ENCODE measurements at places on chromosomes 11 and 22.

DNA sequence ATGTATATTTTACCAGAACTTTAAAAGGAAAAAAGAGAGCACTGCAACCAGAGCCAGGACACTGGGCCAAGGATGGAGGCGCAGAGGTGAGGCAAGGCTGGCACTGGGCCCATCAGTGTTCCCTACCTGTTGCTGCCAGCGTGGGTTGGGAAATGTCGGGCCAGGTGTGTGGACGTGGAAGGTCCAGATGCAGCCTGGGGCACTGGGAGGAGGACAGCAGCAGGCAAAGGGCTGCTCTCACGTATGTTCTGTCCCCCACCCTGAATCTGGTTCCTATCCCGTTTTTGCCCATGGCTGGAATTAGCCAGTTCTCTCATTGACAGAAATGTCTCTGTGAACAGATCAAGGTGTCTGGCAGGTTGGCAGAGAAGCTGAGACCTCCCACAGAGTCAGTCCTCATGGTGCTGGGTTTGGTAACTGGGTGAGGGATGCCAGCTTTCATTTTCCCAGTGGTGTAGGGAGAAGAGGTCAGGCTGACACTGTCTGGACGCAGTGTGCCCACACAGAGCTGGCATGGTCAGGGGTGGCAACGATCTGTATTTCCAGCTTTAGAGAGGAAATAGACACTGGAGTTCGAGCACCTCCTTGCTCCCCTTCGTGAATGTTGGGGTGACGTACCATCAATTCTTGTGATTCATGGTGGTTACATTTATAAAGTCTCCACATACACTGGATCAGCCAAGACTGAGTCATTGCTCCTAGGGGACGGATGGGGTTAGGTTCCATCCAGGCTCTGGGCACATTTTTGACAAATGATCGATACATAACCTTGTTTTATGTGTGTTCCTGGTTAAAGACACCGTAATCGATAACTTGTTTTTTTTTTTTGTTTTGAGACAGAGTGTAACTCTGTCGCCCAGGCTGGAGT is 4.3 kb upstream of the PNPLA3 start:
- DNase-seq, result no peak

DNA sequence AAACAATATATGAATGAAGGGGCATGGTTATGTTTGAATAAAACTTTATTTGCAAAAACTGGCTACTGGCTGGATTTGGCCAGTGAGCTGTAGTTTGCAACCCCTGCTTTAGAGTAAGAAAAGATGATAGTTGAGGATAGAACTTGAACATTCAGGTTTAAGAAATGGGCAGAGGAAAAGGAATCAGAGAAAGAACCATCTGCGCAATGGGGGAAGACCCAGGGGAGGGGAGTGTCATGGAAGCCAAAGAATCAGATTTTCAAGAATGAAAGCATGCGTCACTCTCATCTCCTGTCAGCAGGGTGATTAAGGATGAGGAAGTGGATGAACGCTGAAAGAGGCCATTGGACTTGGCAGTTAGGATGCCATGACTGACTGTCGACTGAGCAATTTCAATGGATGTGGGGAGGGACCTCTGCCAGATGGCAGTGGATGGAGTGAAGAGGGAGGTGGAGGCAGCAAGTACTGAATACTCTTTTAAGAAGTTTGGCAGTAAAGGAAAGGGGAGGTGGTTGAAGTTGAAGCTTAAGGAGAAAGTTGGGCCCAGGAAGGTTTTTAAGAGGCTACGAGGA is 21.2 kb downstream of the FAT3 start:
- no peak for DNase-seq

DNA sequence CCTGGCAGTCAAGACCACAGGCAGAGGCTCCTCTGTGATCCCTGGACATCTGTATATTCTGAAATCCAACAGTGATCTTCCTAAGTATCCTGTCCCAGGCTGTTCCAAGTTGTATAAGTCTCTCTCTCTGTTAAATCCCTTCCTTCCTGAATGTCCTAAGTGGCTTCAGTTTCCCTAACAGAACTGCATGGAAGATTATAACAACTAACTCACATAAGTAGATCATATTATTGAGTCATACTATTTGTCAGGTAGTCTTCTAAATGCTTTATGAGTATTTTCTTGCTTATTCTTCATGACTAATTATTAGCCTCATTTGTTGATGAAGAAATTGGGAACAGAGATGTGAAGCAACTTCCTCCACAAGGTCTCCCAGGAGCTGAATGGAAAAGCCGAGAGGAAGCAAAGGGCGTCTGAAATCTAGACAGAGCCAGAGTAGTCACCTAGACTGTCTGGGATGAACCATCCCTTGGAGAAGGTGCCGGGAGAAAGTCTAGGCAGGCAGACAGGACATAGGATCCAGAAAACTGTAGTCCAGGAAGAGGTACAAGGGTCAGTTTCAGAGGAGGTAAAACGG is 93.2 kb upstream of the FAT3 start:
- no peak for DNase-seq

DNA sequence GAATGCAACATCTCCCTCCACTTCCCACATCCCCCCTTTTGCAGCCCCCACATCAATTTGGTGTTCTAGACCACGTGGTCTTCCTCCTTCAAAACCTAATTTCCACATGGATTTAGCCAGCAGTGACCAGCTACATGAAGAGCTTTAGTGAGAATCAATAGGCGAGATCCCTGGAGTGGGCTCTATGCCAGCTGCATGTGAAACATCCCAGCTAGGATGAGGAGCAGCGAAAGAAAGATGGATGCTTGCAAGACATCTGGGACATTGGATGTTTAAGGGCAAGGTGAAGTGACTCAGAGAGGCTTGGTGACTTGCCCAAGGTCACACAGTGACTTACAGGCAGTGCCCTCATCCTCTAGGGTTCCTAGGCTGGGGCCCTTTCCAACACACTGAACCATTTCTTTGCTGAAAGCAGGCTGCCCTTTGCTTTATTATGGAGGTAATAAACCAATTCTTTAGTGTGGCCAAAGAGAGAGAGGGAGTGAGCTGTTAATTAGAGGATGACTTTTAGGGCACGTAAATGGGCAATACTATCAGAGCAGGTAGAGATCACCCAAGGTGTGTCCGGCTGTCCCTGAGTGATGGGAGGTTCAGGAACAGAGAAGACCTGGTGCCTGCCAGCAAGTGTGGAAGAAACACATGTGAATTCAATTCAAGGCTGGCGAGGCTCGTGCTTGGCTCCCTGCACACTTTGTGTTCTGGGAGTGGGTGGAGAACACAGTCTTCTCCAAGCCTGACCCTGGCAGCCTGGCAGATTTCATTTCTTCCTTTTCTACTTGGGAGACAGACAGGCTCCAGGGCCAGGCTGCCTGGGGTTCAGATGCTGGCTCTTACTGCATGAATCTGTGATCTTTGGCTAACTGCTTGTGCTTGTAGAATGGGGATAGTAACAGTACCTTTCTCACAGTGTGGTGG is 24.0 kb downstream of the TSPAN18 start:
- DNase-seq, result no peak

DNA sequence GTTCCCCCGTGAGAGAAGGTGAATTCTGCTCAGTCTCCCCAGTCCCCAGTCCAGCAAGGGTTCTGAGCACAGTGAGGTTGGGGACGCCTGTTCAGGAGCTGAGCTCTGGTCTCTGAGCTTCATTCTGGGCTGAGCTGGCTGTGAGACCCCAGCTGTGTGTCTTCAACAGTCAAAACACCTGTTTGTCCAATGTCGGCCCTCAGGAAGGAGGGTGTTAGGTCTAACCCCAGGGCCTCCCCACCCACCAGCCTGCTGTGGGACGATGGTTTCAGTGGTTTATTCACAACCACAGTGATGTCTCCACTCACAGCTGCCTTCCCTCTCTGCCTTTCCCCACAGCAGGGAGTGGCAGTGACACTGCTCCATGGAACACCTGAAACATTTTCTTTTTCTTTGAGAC is 1282.9 kb downstream of the TBC1D22A start:
- peak; percentile 53 for DNase-seq

GRCh38 chr11:73140213-73141030 is 1.7 kb downstream of the FCHSD2 start:
- no peak for DNase-seq

DNA sequence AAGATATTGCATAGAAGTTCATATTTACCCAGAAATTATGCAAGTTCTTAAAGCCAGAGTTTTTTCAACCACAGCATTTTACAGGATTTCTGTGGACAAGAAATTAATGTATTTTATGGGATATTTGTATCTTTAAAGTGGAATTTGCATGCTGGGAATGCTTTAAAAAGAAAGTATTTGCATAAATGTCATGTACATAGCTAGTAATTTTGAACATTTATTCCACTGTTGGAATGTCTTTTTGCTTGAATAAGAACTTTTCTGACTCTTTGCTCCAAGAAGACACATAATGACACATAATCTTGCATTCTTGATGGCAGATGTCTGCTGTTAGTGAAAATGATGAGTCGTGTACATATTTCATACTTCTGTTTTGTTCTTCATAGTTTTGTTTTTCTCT is 66.6 kb downstream of the ATXN10 start:
- DNase-seq, result no peak

- DNase-seq, result no peak
Observed at GRCh38 chr11:58513747-58514367, 6.0 kb upstream of the OR5B21 start.

GRCh38 chr11:116931206-116931953 is 94.0 kb upstream of the APOA1 start:
- no peak for DNase-seq

DNA sequence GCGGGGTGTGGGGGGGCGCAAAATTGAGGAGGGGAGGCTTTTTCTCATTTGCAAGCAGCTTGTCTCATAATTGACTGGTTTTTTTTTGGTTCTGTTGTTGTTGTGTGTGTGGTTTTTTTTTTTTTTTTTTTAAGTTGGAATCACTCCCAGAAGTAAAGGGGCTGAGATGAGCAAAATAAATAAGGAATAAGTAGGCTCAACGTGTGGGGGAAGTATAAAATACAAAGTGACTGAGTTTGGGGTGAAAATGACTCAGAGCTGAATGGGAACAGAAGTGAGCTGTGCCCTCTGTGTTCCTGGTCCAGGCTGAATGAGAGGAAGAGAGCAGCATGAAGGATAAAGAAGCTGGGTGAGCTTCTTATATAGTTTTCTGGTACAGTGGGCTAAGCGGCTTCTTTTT is 90.0 kb downstream of the GRIK4 start:
- no peak for DNase-seq

- DNase-seq, result peak; percentile 91
Observed at GRCh38 chr11:64246871-64247728, at the start of gene PPP1R14B. TSS of gene PPP1R14B (minus strand) at chr11:64246943. CDS start at chr11:64246673, 270 bp downstream.

DNA sequence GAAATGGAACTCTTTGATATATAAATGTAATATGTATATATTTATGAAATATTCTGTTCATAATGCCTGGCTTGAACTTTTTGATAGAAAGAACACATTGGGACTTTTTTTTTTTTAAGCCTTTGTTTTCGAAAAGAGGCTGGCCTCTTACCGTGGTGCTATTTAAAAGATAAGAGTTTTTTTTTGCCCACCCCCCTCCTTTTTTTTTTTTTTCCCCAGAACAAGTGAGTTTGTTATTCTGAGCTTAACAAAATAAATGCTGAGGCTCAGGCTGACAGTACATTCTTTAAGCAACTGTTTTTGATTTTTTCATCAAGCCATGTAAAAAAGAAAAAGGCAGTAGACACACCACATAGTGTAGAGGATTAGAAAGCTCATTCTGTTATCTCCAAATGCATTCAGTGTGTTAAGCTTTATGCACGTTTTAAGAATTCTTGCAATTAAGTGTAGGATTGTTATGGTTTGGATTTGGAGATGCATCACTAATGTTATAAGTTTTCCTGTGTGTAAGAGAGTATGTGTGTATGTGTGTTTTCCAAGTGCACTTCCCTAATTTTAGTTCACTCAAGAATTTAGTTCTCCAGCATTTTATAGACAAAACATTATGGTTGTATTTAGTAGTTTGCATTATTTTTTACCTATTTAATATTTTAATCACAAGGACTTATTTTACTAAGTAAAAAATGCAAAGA is 12.0 kb downstream of the PDHX start:
- DNase-seq, result no peak

- DNase-seq, result no peak
Observed at GRCh38 chr11:115819014-115819413, 314.8 kb upstream of the CADM1 start.

DNA sequence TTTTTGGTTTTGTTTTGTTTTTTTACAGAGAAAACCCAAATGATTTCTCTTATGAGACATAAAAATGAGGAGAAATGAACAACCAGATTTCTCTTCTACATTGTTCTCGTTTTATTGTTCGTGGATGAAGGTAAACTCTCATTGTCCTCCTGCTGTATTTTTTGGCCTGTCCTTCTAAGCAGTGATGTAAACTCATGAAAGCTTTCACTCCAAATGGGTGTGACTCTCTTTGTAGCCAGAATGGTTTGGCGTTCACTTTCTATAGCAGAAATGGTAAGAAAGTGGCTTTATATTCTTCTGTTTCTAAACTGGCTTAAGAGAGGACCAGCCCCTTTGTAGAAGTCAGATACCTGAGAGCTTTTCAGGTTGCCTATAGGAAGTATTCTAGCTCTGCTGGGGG is 15.5 kb upstream of the BMAL1 start:
- DNase-seq, result no peak

GRCh38 chr11:63508009-63508408 is 2.1 kb downstream of the LGALS12 start:
- DNase-seq, result no peak

DNA sequence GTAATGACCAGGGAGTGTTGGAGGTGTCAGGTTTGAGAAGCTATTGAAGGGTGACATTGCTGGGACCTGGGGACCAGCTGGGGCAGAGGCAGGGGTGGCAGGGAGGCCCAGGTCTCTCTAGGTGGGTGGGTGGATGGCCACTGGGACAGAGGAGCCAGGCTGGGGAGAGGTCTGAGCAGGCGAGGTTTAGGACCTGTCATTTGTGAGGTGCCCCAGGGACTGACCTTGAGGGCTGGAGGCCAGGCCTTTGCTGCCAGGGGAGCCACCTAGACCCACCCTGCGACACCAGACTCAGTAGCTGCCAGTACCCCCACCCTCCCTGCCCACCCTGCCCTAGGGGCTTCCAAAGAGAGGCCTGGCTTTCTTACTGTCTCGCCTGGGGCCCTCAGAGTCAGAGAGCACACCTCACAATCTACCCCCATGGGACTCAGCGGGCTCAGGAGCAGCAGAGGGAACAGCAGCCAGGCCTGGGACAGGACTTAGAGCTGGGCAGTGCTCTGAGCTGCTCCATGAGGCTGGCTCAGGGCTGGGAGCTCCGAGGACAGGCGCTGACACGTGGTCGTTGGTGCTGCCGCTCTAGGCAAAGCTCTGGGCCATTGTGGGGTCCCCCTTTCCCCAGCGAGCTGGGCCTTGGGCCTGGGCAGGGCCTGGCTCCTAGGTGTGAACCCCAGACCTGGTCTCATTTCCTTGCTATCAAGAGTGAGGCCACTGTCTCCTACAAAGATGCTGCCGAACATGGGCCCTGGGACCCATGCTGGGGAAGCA is 28.6 kb upstream of the PPARA start:
- no peak for DNase-seq

- no peak for DNase-seq
Observed at GRCh38 chr11:6843670-6844069, 1.8 kb upstream of the OR10A5 start.

GRCh38 chr22:17777005-17777716 is 2.9 kb upstream of the BID start:
- peak; percentile 76 for DNase-seq

Data from GM12892 (cell line).